ENCODE measurements at places on chromosomes 5 and 9.
A peak's percentile ranks its signal among the peaks of the same experiment; 100 is the strongest.

DNA sequence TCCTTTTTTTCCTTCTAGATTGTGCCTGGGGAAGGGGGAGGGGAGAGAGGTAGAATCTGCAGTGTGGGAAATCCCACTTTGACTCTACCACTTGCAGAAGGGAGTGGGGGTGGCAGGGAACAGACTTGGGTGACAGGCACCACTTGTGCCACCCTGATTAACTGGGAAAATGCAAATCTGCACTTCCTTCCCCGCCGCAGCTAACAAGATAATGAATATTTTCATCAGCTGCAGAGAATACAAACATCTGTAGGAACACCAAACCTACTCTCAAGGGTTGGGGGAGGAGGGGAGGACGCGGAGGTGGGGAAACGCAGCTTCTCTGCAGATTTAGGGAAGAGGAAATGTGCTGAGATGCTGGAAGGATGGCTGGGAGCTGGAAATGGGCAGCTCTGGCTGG, 73.5 kb downstream of the TRIM32 start:
- no peak for DNase-seq

GRCh38 chr9:121399883-121400607, 30.0 kb upstream of the STOM start:
- peak; percentile 72 for DNase-seq

GRCh38 chr5:120703918-120704587, 240.0 kb downstream of the PRR16 start:
- DNase-seq: no peak

GRCh38 chr5:152542741-152543140, 137.7 kb upstream of the NMUR2 start:
- DNase-seq: no peak

GRCh38 chr9:129350143-129350935, 172.3 kb upstream of the IER5L start:
- DNase-seq: no peak

DNA sequence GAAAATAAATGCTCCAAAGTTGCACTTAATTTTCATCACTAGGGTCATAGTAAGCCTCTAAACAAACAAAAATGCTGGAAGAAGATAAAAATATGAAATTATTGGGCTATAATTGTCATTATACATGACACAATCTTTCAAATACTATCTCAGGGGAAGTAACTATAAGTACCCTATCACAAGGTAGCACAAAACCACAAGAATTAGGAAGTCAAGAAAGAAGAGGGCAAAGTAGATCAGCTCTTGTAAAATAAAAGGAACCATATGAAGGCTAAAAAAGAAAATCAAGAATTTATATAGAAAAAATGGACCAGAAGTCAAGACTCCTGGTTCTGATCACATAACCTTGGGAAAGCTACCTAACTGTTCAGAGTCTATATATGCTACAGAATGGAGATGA, 48.1 kb downstream of the DIAPH1 start:
- no peak for DNase-seq

- no peak for DNase-seq
Measured at GRCh38 chr9:136238342-136238732, 7.3 kb downstream of the QSOX2 start.

DNA sequence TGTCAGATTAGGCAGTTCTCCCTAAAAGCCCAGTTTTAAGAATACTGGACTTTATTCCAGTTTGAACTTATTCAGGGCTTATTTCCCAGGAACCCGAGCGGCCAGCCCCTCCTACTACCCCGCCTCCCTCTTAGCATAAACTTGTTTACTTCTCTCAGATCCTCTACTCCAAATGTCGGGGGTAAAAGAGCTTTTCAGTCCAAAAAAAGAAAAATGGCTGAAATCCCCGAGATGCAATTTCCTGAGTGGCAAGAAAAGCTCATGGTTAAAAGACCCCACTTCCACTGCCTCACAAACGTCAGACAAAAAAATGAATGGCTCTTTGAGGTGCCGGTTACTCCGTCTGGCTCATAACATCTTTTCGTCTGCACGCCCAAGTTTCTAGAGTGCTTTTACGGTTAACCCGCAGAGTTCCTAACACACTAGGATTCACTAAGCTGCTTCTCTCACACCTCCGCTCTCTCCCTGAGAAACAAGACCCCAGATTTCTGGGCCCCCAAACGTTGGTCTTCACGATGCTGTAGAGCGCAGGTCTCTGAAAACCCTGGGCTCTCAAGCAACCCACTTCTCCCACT, 402 bp downstream of the BRD8 start:
- no peak for DNase-seq

DNA sequence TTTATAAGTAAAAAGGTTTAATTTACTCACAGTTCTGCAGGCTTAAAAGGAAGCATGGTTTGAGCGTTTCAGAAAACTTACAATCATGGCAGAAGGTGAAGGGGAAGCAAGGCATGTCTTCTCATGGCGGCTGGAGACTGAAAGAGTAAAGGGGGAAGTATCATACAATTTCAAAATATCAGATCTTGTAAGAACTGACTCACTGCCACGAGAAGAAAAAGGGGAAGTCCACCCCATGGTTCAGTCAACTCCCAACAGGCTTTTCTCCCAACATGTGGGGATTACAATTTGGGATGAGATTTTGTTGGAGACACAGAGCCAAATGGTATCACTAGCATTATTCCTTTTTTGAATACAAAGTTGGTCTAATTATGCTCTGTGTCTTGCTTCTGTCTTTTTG, 627.9 kb upstream of the ST8SIA4 start:
- DNase-seq: no peak

DNA sequence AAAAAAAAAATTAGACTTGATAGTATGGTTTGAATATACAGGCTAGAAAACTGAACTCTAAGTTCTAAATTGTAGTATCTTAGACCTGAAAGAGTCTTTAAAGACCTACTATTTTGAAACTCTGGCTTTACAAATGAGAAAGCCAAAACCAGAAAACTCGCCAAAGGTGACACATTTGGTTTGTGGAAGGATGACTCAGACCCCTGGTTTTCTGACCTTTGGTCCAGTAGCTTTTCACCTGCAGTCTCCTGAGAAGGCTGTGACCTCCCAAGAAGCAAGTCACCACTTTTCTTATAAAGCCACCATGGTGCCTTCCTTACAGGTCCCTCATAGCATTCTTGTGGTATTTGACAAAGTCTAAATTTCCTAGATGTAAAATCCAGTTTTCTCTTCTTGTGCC, 102.1 kb upstream of the CEP78 start:
- no peak for DNase-seq

- no peak for DNase-seq
Measured at GRCh38 chr5:110013017-110013416, 323.3 kb downstream of the MAN2A1 start.

DNA sequence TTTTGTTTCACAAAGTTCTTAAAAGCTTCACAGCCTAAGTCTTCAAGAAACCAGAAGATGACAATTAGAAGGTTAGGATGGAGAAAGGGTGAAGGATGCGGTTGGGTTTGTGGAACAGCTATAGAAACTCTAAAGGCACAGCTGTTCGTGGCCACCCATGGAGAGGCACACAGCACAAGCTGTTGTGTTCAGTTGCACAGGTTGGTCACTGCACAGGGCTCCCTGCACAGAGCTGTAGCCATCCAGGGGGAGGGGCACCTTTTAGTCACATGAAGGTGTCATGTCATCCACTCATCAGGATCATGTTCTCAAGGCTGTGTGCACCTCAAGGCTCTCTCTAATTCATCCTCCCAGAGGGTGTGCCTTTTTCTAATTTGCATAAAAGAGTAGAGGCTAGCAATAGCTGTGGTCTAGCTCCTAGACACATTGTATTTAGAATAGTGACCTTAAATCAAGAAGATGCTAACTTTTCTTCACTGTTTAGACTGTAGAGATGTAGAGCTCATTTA, 5.0 kb upstream of the RASGRF2 start:
- no peak for DNase-seq

DNA sequence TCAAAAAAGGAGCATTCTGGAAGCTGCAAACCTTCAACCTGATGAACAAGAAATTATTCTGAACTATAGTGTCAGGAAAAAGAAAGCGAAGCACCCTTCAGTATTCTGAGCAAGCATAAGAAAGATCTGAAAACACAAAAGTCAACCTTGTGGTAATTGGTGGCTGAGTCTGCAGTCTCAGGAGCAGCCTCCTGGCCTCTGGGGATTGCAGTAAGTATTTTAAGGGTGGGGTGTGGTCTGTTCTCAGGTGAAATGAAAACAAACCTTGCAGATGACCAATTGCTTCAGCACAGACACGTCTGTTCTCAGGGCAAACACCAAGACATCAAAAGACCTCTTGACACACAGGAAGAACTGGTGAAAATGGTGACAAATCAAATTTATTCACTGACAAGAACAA, 147.8 kb upstream of the RAPGEF1 start:
- no peak for DNase-seq

DNA sequence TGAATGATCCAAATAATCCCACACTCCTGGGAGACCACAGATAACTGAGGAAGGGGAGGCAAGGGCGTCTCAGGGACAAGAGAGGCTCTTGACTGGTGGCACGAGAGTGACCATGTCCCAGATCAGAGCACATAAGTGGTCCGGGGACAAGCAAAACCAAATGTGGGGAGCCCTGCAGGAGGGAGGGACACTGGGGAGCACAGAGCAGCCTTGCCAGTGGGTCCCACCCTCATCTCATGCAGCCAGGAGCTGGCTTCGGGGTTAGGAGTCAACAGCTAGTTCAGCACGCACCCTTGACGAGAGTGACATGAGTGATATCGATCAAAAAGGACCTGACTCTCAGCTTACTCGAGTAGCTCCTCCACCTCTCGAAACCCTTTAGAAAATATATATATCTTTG, 16.5 kb upstream of the UBE2QL1 start:
- no peak for DNase-seq

GRCh38 chr9:17651725-17652124, 72.9 kb downstream of the SH3GL2 start:
- DNase-seq: no peak

GRCh38 chr5:142151436-142152383, 43.1 kb downstream of the NDFIP1 start:
- DNase-seq: peak; percentile 89

DNA sequence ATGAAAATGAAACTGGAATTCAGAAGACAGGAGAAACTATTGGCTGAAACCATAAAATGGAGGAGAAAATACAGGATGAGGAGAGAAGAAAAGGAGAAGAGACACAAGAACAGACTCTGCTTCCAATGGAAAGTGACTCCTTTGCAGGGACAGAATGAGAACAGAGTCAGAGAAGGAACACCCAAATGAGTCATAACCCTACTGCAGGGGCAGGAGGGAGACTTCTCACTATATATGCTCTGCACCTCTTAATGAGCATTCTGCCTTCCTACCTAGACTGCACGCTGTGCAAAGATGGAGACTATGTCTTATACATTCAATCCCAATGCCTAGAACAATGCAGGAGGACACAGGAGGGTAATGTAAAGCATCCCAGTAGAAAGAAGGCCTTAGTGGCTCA, 2.1 kb downstream of the SAXO1 start:
- DNase-seq: no peak

- DNase-seq: no peak
Measured at GRCh38 chr5:83539463-83539790, 67.9 kb downstream of the VCAN start.

DNA sequence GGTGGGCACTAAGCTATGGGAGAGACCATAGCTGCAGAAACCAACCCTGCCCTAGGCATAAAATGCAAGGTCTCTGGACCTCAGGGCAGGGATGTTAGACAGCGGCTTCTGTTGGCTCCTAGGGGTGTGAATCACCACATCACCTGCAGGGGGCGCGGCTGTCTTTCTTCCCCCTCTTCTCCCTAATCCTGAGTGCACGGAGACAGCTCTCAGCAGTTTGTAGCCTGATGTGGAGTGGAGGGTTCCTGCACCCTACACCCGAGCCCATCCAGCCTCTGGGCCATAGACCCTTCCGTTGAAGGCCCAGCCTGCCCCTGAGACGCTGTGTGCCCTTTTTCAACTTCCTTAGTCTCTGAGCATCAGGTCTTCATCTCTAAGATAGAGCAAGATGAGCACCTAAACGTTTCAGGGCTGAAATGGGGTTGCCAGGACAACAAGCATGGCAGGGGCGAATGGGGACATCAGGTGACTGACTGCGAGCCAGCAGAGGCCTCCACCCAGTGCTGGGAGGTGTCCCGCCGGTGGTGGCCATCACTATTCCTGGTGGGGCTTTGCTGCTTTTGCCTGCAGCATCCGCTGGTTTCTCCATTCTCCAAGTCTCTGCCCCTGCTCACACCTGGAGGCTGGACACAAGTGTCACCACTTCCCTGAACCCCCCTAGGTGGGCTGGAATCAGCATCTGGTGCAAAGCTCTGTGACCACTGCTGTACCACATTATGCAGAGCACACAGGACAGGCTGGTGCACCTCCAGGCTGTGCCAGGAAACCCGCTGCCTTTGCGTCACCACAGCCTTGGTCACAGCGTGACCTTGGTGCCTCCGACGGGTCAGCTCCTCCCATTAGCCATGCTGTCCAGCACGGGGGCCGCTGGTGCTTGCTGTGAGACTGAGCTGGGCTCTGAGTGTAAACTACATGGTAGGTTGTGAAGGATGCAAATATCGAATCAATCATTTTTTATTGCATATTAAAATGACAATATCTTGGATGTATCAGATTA, 2.5 kb upstream of the SEC16A start:
- DNase-seq: peak; percentile 28

GRCh38 chr9:107749787-107750444, 260.3 kb upstream of the KLF4 start:
- no peak for DNase-seq

- DNase-seq: no peak
Measured at GRCh38 chr5:127254729-127255284, 35.8 kb upstream of the MEGF10 start.

DNA sequence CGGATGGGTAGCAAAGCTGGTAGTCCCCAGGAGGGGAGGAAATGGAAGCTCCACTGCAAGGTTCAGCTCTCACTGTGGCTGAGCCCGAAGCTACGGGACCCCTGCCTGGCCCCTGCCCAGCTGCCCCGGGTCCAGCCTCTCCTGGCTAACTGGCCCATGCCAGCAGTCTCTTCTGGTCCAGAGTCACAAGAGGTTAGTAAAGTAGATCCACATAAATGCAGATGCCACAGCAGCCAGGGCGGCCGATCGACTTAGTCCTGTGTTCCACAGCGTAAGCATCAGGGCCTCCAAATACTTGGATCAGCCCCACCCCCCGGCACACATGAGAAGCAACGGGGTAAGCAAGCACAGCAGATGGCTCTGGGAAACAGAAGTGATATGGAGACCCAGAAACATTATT, 42.1 kb downstream of the MRPL36 start:
- no peak for DNase-seq

- DNase-seq: no peak
Measured at GRCh38 chr5:33764786-33765185, 127.0 kb downstream of the ADAMTS12 start.

DNA sequence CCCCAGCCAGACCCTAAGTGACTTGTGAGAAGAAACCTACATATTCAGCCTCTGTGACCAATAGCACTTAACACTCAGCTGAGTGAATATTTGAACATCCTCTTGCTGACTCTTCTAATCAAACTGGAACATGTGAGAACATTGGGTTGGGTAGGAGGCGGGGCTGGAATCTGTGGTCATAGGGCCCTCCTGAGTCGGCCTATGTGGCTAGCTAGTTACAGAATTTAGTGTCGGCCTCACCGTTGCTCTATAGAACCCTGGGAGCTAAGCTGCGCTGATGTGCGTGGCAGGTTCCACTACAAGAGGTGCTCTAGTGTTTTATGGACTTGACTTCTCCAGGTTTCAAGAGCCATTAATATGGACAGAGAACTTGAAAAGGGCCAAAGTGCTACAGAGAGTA, 138.8 kb downstream of the DROSHA start:
- no peak for DNase-seq

Data from SK-N-MC (cell line).